Heart left ventricle (tissue), 16 donors: ENCODE measurements at places on chromosomes 13 and 19. TPM values are rescaled to one million over a fixed set of nuclear protein-coding genes. Genes with fewer than 3 reads are reported as not detected.

- no peaks in the 10 kb centered on the region for H3K27me3 ChIP-seq
- no peaks in the 10 kb centered on the region for H3K36me3 ChIP-seq
- DNase-seq = no peak
- H3K4me1 ChIP-seq = no peaks in the 10 kb centered on the region
- H3K4me3 ChIP-seq = no peak overlapping the region
Observed at GRCh38 chr13:36559375-36559774, 114.4 kb upstream of the SERTM1 start.

GRCh38 chr19:36488118-36488845 lies 1.1 kb downstream of the ZNF566 start:
- H3K36me3 ChIP-seq = no peaks in the 10 kb centered on the region
- H3K27ac ChIP-seq = peak overlapping the region; percentile 99
- no peaks in the 10 kb centered on the region for H3K27me3 ChIP-seq
- peaks cover 21% of the 10 kb centered on the region for H3K4me1 ChIP-seq
- H3K4me3 ChIP-seq = peak overlapping the region; percentile 72

GRCh38 chr13:102028868-102029267 lies 373.0 kb downstream of the FGF14 start:
- H3K4me1 ChIP-seq = no peaks in the 10 kb centered on the region
- H3K27ac ChIP-seq = no peak overlapping the region
- H3K4me3 ChIP-seq = no peak overlapping the region

- H3K4me1 ChIP-seq = peaks cover 14% of the 10 kb centered on the region
- no peaks in the 10 kb centered on the region for H3K36me3 ChIP-seq
- no peak overlapping the region for H3K27ac ChIP-seq
- no peak for DNase-seq
- no peak overlapping the region for H3K4me3 ChIP-seq
- no peaks in the 10 kb centered on the region for H3K27me3 ChIP-seq
Observed at GRCh38 chr13:44930963-44931623, 58.2 kb downstream of the NUFIP1 start.

Gene KLK12
- not detected for total RNA-seq

DNA sequence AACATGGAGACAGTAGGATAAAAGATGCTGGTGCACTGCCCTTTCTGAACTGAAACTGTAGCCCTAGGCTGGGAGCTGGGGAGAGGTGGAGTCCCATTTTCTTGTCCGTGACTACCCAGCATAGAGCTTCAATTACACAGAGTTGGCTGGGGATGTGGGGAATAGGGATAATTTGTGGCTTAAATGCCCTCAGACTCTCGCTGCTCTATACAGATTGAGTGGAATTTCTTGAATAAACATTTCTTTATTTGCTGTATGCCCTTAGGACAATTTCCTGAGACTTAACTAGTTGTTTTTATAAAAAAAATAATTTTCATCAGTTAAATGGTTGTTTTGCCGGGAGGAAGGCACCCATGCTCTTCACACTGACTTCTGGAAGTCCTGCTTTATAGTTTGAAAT lies 7.2 kb downstream of the IGFL2 start:
- no peak overlapping the region for H3K27ac ChIP-seq
- no peak overlapping the region for H3K4me3 ChIP-seq
- H3K27me3 ChIP-seq = no peaks in the 10 kb centered on the region
- no peaks in the 10 kb centered on the region for H3K4me1 ChIP-seq

Gene CYP2A7
- total RNA-seq = not detected

- H3K36me3 ChIP-seq = no peaks in the 10 kb centered on the region
- H3K4me3 ChIP-seq = no peak overlapping the region
- DNase-seq = no peak
Observed at GRCh38 chr13:26062853-26063444, 11.1 kb upstream of the SHISA2 start.

Gene ZNF575
- total RNA-seq = 1.9 TPM

- H3K4me3 ChIP-seq = no peak overlapping the region
- no peaks in the 10 kb centered on the region for H3K36me3 ChIP-seq
- no peaks in the 10 kb centered on the region for H3K27me3 ChIP-seq
- H3K27ac ChIP-seq = no peak overlapping the region
- no peak for DNase-seq
Observed at GRCh38 chr13:95239283-95239682, 62.0 kb downstream of the ABCC4 start.

GRCh38 chr19:2726904-2727639 lies 5.9 kb upstream of the DIRAS1 start:
- no peak overlapping the region for H3K4me3 ChIP-seq
- H3K36me3 ChIP-seq = peaks cover 3% of the 10 kb centered on the region
- no peak overlapping the region for H3K27ac ChIP-seq
- peaks cover 16% of the 10 kb centered on the region for H3K4me1 ChIP-seq

Gene PGPEP1
- total RNA-seq = 27.7 TPM

Gene COL4A2
- total RNA-seq = 377 TPM

GRCh38 chr13:27860743-27861142 lies 59.1 kb upstream of the PDX1 start:
- DNase-seq = no peak
- H3K4me1 ChIP-seq = no peaks in the 10 kb centered on the region
- no peaks in the 10 kb centered on the region for H3K36me3 ChIP-seq
- no peak overlapping the region for H3K4me3 ChIP-seq
- peaks cover 50% of the 10 kb centered on the region for H3K27me3 ChIP-seq

- peaks cover 40% of the 10 kb centered on the region for H3K27me3 ChIP-seq
- H3K4me3 ChIP-seq = no peak overlapping the region
- H3K4me1 ChIP-seq = no peaks in the 10 kb centered on the region
- H3K27ac ChIP-seq = no peak overlapping the region
- no peak for DNase-seq
Observed at GRCh38 chr19:29576761-29577648, 29.1 kb upstream of the POP4 start.

DNA sequence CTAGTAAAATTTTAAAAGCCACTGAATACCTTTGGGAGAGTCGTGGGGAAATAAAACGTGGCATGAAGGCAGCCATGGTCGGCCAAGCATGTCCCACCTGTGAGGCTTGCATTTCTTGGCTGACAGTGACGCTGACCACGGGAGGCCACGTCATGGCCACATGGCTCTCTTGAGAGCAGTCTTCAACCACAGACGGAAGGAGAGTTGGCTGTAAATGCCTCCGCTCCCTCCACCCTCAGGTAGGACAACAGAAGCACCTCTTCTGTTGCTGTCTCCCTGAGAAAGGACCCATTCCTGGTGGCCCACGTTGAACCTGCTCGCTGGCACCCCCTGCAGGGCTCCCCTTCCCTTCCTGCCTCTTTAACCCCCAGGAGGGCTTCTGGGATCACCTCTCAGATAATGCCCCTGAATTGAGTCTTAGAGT lies 10.6 kb upstream of the LRRC25 start:
- H3K36me3 ChIP-seq = no peaks in the 10 kb centered on the region
- no peaks in the 10 kb centered on the region for H3K4me1 ChIP-seq
- no peak overlapping the region for H3K4me3 ChIP-seq
- no peak overlapping the region for H3K27ac ChIP-seq
- H3K27me3 ChIP-seq = no peaks in the 10 kb centered on the region

GRCh38 chr19:15439078-15439799 lies 10.5 kb downstream of the WIZ start:
- no peak overlapping the region for H3K27ac ChIP-seq
- DNase-seq = no peak
- H3K4me1 ChIP-seq = peaks cover 19% of the 10 kb centered on the region
- no peak overlapping the region for H3K4me3 ChIP-seq
- peaks cover 4% of the 10 kb centered on the region for H3K36me3 ChIP-seq
- H3K27me3 ChIP-seq = no peaks in the 10 kb centered on the region

- H3K4me1 ChIP-seq = peaks cover 27% of the 10 kb centered on the region
- H3K4me3 ChIP-seq = peak overlapping the region; percentile 25
- peak overlapping the region; percentile 34 for H3K27ac ChIP-seq
- no peaks in the 10 kb centered on the region for H3K36me3 ChIP-seq
Observed at GRCh38 chr19:2294687-2295335, 12.8 kb upstream of the PEAK3 start.

Gene CPAMD8
- 10.2 TPM for total RNA-seq

- H3K27me3 ChIP-seq = no peaks in the 10 kb centered on the region
- no peaks in the 10 kb centered on the region for H3K4me1 ChIP-seq
- no peak for DNase-seq
- no peaks in the 10 kb centered on the region for H3K36me3 ChIP-seq
- H3K27ac ChIP-seq = no peak overlapping the region
Observed at GRCh38 chr13:93472296-93472695, 245.7 kb downstream of the GPC6 start.

Gene ZNF441
- total RNA-seq = 6.7 TPM

DNA sequence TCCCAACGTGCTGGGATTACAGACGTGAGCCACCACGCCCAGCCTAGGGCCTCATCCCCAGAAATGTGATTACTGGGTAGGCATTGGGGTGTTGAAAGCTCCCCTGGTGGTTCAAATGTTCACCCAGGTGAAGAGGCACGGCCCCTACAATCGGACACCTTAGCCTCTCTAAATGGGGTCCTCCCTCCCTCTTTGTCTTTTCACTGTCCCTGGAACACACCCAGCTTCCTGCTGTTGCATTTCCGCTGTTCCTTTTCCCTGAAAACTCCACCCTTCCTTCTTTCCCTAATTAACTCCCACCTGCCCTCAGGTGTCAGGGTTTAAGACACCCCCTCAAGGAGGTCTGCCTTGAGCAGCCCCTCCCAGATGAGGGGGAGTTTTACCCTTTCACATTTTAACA lies 3.6 kb upstream of the PRODH2 start:
- no peaks in the 10 kb centered on the region for H3K36me3 ChIP-seq
- no peak for DNase-seq
- no peaks in the 10 kb centered on the region for H3K4me1 ChIP-seq
- H3K4me3 ChIP-seq = no peak overlapping the region
- no peak overlapping the region for H3K27ac ChIP-seq

DNA sequence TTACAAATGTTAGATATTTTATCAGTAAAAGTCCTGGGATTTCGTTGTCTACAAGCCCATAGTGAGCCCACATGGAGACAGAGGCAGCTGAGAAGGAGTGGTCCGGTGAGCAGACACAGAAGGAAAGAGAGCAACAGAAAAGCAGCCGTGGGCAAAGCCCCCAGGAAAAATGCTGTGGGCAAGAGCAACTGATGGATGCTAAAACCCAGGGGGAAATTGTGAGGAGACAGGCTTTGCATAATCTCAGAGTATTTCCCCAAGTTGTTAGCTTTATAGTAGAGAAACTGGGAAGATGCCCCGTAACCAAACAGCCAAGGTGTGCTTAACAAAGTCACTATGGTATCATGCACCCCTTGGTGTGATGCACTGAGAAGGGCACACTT lies 35.1 kb downstream of the GJA3 start:
- H3K36me3 ChIP-seq = no peaks in the 10 kb centered on the region
- peaks cover 14% of the 10 kb centered on the region for H3K27me3 ChIP-seq
- H3K4me3 ChIP-seq = no peak overlapping the region
- DNase-seq = no peak
- peaks cover 34% of the 10 kb centered on the region for H3K4me1 ChIP-seq

DNA sequence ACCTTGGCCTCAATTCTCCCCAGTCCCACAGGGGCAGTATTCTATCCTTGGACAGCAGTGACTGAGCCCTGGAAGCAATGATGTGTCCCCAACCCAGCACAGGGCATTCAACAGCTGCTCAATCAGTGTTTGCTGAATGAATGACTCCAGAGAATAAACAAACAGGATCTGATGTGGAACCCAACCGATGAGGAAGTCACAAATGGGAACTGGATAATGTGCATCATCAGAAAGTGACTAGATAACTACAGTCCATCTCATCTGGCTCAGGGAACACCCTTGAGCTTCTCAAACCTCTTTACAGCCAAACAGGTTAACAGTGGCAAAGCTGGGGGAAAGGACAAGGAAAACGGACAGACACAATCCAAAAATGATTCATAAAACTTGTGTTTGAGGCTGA lies 8.2 kb downstream of the SLC25A30 start:
- H3K27me3 ChIP-seq = no peaks in the 10 kb centered on the region
- H3K27ac ChIP-seq = no peak overlapping the region
- DNase-seq = no peak
- no peak overlapping the region for H3K4me3 ChIP-seq
- H3K36me3 ChIP-seq = peaks cover 10% of the 10 kb centered on the region
- H3K4me1 ChIP-seq = peaks cover 36% of the 10 kb centered on the region

GRCh38 chr13:33278913-33279312 lies 6.6 kb downstream of the STARD13 start:
- DNase-seq = no peak
- no peaks in the 10 kb centered on the region for H3K27me3 ChIP-seq
- peaks cover 15% of the 10 kb centered on the region for H3K4me1 ChIP-seq
- H3K36me3 ChIP-seq = no peaks in the 10 kb centered on the region

GRCh38 chr19:35553385-35554000 lies 8.1 kb downstream of the TMEM147 start:
- H3K36me3 ChIP-seq = no peaks in the 10 kb centered on the region
- peaks cover 7% of the 10 kb centered on the region for H3K4me1 ChIP-seq
- no peak overlapping the region for H3K4me3 ChIP-seq
- no peak overlapping the region for H3K27ac ChIP-seq

DNA sequence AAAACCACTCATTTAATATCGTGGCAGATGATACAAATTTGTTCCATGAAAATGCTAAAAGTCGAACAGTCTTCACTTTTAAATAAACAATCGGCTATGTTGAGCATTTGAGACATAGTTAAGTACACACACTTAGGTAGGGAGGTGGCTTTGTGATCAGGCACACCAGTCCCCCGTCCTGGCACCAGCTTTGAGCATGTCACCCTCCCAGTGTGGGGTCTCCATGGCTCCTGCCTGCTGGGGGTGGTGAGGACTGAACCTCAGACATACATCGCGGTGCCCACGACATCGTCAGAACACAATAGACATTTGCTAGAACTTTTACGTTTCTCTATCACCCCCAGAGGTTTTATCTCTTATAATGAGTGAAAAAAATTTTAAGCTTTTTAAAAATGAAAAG lies 62.0 kb downstream of the RFX2 start:
- peaks cover 16% of the 10 kb centered on the region for H3K4me1 ChIP-seq
- no peak for DNase-seq
- H3K4me3 ChIP-seq = no peak overlapping the region
- H3K27ac ChIP-seq = no peak overlapping the region

DNA sequence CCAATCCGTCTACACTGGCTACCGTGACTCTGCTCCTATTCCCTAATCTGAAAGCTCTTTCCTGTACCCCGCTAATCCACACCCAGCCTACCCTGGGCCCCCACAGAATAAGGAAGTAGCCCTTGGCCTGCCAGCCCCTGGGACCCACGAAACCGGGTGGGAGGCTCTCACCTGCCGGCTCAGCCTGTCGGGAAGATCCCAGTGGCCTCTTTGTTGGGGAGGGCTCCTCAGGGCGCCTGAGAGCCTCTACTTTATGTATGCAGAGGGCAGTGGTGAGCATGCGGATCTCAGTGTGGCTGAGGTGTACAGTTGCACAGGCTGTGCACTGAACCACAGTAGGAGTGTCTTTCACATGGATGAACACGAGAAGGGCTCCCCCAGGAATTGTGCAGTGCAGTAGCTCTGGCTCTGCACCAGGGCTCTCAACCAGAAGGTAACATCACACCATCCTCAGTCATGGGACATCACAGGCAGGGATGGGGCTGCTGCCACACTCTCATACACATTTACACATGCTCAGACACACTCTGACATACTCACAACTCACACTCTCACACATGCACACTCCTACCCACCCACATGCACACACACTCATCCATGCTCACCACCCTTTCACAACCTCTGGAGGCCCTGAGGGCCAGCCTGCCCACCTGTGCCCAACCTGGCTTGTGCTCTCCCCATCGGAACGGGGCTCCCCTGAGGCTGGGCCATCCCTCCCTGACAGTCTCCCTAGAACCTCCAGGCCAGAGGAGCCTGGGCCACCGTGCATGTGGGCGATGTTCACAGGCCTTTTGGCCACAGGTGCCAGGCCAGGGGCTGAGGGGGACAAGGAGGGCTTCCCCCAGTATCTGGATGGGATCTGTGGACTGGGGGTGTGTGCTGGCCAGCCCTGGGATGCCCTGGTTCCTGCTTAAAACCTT lies 135.0 kb downstream of the URI1 start:
- H3K4me1 ChIP-seq = no peaks in the 10 kb centered on the region
- H3K27ac ChIP-seq = no peak overlapping the region
- no peaks in the 10 kb centered on the region for H3K36me3 ChIP-seq

- no peak overlapping the region for H3K27ac ChIP-seq
- no peaks in the 10 kb centered on the region for H3K36me3 ChIP-seq
- no peak overlapping the region for H3K4me3 ChIP-seq
- H3K4me1 ChIP-seq = peaks cover 3% of the 10 kb centered on the region
- no peaks in the 10 kb centered on the region for H3K27me3 ChIP-seq
- DNase-seq = peak; percentile 49
Observed at GRCh38 chr19:56099638-56100539, 21.2 kb downstream of the ZNF787 start.
